Activated naive CD4-positive, alpha-beta T cell treated with anti-CD3 and anti-CD28 coated beads, Interleukin-2, amount 50 U/mL, for 72 hours (primary cell): ENCODE measurements at places on chromosomes 12 and 14. TPM values are rescaled to one million over a fixed set of nuclear protein-coding genes. Genes with fewer than 3 reads are reported as not detected.

The FOXM1 gene
- 112 TPM for total RNA-seq

The TC2N gene
- 33.4 TPM for total RNA-seq

The OR10P1 gene
- not detected for total RNA-seq

The TRPV4 gene
- total RNA-seq = not detected

The TTC8 gene
- 2.3 TPM for total RNA-seq

The DLGAP5 gene
- total RNA-seq = 187 TPM

The ARHGEF40 gene
- 0.23 TPM for total RNA-seq

The DHH gene
- 0.19 TPM for total RNA-seq

The SLC25A47 gene
- not detected for total RNA-seq

The TPH2 gene
- not detected for total RNA-seq

The MMP14 gene
- 2.2 TPM for total RNA-seq

The ENO2 gene
- 264 TPM for total RNA-seq

The CLEC14A gene
- not detected for total RNA-seq

The FRMD6 gene
- 6.3 TPM for total RNA-seq

The CRIP1 gene
- 214 TPM for total RNA-seq

The LMO3 gene
- total RNA-seq = not detected

The PAH gene
- total RNA-seq = 0.32 TPM

The TMEM63C gene
- 0.32 TPM for total RNA-seq

The SLC35F4 gene
- not detected for total RNA-seq

The MOK gene
- total RNA-seq = 9.1 TPM

The ERC1 gene
- total RNA-seq = 22.5 TPM

The PIANP gene
- 1.3 TPM for total RNA-seq

The TDRD9 gene
- 0.68 TPM for total RNA-seq

The DPY19L2 gene
- total RNA-seq = 3.8 TPM

The CLEC9A gene
- total RNA-seq = not detected

The KLRF2 gene
- total RNA-seq = not detected

The MMP17 gene
- total RNA-seq = not detected

The DCAF11 gene
- total RNA-seq = 146 TPM

The COX8C gene
- total RNA-seq = not detected

The C12orf54 gene
- total RNA-seq = not detected

The SLC17A8 gene
- not detected for total RNA-seq

The KRT79 gene
- 0.12 TPM for total RNA-seq

The P2RX7 gene
- 1.2 TPM for total RNA-seq

The PTPRB gene
- not detected for total RNA-seq

The ACTN1 gene
- total RNA-seq = 106 TPM

The HOXC4 gene
- total RNA-seq = not detected

The SSPN gene
- total RNA-seq = not detected

The ADIPOR2 gene
- total RNA-seq = 35.3 TPM

The E2F7 gene
- total RNA-seq = 26.9 TPM

The GLT8D2 gene
- total RNA-seq = 0.16 TPM

The ADAMTS20 gene
- not detected for total RNA-seq

The THAP2 gene
- total RNA-seq = 7.2 TPM

The MTHFD1 gene
- 218 TPM for total RNA-seq

The NRXN3 gene
- not detected for total RNA-seq
